ENCODE measurements at places on chromosomes 2 and 18. TPM values are rescaled to one million over a fixed set of nuclear protein-coding genes. Genes with fewer than 3 reads are reported as not detected.

GRCh38 chr2:27929916-27930486 lies 39.5 kb downstream of the BABAM2 start:
- H3K36me3 ChIP-seq, result no peaks in the 10 kb centered on the region
- no peak overlapping the region for H3K4me3 ChIP-seq
- no peak for DNase-seq
- H3K27ac ChIP-seq, result no peak overlapping the region
- no peaks in the 10 kb centered on the region for H3K4me1 ChIP-seq
- H3K27me3 ChIP-seq, result no peaks in the 10 kb centered on the region

Gene IL18R1
- 4.9 TPM for total RNA-seq

Gene MARCHF4
- total RNA-seq, result not detected

GRCh38 chr2:204860274-204860673 lies 315.0 kb downstream of the PARD3B start:
- DNase-seq, result no peak
- no peak overlapping the region for H3K4me3 ChIP-seq
- H3K27ac ChIP-seq, result no peak overlapping the region

GRCh38 chr2:112941753-112942653 lies 31.0 kb downstream of the IL37 start:
- no peaks in the 10 kb centered on the region for H3K27me3 ChIP-seq
- no peaks in the 10 kb centered on the region for H3K4me1 ChIP-seq
- H3K4me3 ChIP-seq, result no peak overlapping the region
- H3K36me3 ChIP-seq, result no peaks in the 10 kb centered on the region
- peak; percentile 71 for DNase-seq

GRCh38 chr18:12823892-12824291 lies 60.1 kb downstream of the PTPN2 start:
- H3K36me3 ChIP-seq, result peaks cover 26% of the 10 kb centered on the region
- H3K27me3 ChIP-seq, result no peaks in the 10 kb centered on the region
- no peak for DNase-seq
- no peak overlapping the region for H3K27ac ChIP-seq

Gene ASB18
- not detected for total RNA-seq

Gene COL5A2
- total RNA-seq, result 33.1 TPM

- no peaks in the 10 kb centered on the region for H3K27me3 ChIP-seq
- no peak for DNase-seq
- H3K27ac ChIP-seq, result no peak overlapping the region
- H3K36me3 ChIP-seq, result no peaks in the 10 kb centered on the region
- H3K4me1 ChIP-seq, result no peaks in the 10 kb centered on the region
- H3K4me3 ChIP-seq, result no peak overlapping the region
These were observed 143.5 kb upstream of the RBBP8 start for GRCh38 chr18:22789600-22789999.

GRCh38 chr2:143282684-143283083 lies 153.5 kb downstream of the ARHGAP15 start:
- no peaks in the 10 kb centered on the region for H3K27me3 ChIP-seq
- no peak overlapping the region for H3K27ac ChIP-seq
- H3K4me1 ChIP-seq, result no peaks in the 10 kb centered on the region
- no peak overlapping the region for H3K4me3 ChIP-seq

DNA sequence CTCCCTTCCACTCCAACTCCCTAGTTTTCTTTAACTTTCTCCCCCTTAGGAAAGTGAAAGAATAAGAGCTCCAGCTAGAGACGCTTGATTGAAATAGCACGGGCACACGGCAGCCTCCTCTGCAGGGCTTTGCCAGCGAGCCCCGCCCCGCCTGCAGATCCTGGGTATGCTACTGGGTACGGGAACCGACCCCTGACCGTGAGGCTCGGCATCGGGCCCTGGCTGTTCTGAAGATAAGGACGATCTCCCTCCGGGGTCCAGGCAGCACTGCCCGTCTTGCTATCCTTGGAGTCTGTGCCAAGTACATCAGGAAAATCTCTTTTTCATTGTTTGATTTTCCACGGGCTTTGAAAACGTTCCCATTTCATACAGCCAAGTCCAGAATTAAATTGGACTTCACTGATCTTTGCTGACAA lies 284.5 kb downstream of the MTX2 start:
- DNase-seq, result no peak
- no peaks in the 10 kb centered on the region for H3K27me3 ChIP-seq
- peaks cover 11% of the 10 kb centered on the region for H3K4me1 ChIP-seq
- peak overlapping the region; percentile 42 for H3K27ac ChIP-seq

Gene CFAP210
- 0.49 TPM for total RNA-seq

GRCh38 chr2:149690825-149691224 lies 103.2 kb upstream of the MMADHC start:
- no peak for DNase-seq
- H3K4me1 ChIP-seq, result no peaks in the 10 kb centered on the region
- H3K27me3 ChIP-seq, result no peaks in the 10 kb centered on the region
- H3K36me3 ChIP-seq, result no peaks in the 10 kb centered on the region

DNA sequence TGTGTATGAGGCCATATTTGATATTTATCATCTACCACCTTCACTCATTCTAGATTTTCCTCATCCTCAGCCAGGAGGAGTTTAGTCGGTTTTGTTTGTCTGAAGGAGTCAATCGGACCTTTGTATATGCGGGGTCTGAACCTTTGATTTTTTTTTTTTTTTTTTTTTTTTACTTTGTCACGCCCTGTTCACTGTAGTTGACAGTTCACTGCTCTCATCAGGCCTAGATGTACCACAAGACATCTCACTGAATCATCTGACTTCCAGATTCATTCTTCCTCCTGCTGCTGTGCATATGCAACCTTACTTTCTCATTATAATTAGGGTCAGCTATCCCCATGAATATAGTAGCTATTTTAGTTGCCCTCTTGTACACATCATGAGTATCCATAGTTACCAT lies 133.2 kb downstream of the ARHGAP15 start:
- no peak overlapping the region for H3K27ac ChIP-seq
- no peak for DNase-seq
- H3K4me1 ChIP-seq, result peaks cover 23% of the 10 kb centered on the region
- no peaks in the 10 kb centered on the region for H3K36me3 ChIP-seq

Data from vagina (tissue), 2 donors.